Glomerular endothelial cell (primary cell): ENCODE measurements at places on chromosomes 5 and 9. TPM values are rescaled to one million over a fixed set of nuclear protein-coding genes. Genes with fewer than 3 reads are reported as not detected.

The PCDHGA12 gene
- 10.5 and 23.0 TPM in 2 replicates for total RNA-seq

The ASPN gene
- total RNA-seq, result not detected in 2 replicates

The CD14 gene
- 0.23 TPM in 1 of 2 replicates, not detected in the other for total RNA-seq

The SH3RF2 gene
- total RNA-seq, result 4.0 and 6.5 TPM in 2 replicates

The IL4 gene
- not detected in 2 replicates for total RNA-seq

The CCDC69 gene
- total RNA-seq, result 10.6 and 26.1 TPM in 2 replicates

The GNAQ gene
- 36.1 and 55.2 TPM in 2 replicates for total RNA-seq

The STK32A gene
- total RNA-seq, result not detected in 2 replicates

The EFNA5 gene
- 9.1 and 15.6 TPM in 2 replicates for total RNA-seq

The BICD2 gene
- 45.6 and 51.4 TPM in 2 replicates for total RNA-seq

The OMD gene
- not detected in 2 replicates for total RNA-seq

The MORN5 gene
- 3.6 TPM in 1 of 2 replicates, not detected in the other for total RNA-seq

The PTRH1 gene
- total RNA-seq, result 46.5 and 51.4 TPM in 2 replicates

The ARAP3 gene
- 43.5 and 69.0 TPM in 2 replicates for total RNA-seq

The EPB41L4B gene
- 0.88 and 1.8 TPM in 2 replicates for total RNA-seq

The NOL8 gene
- total RNA-seq, result 22.4 and 28.4 TPM in 2 replicates

The SETX gene
- 50.1 and 62.4 TPM in 2 replicates for total RNA-seq

The TICAM2 gene
- 1.8 and 2.0 TPM in 2 replicates for total RNA-seq

The PCDHGB2 gene
- total RNA-seq, result 3.8 and 4.7 TPM in 2 replicates

The PRUNE2 gene
- 7.1 and 9.6 TPM in 2 replicates for total RNA-seq

The PCDHAC1 gene
- 0.06 TPM in 1 of 2 replicates, not detected in the other for total RNA-seq

The DMRTA1 gene
- total RNA-seq, result 0.88 and 1.8 TPM in 2 replicates

The PCDHB5 gene
- 2.5 and 4.1 TPM in 2 replicates for total RNA-seq

The TLE4 gene
- total RNA-seq, result 45.1 and 45.7 TPM in 2 replicates

The PITX1 gene
- not detected in 2 replicates for total RNA-seq

The SPAAR gene
- total RNA-seq, result 8.1 and 16.3 TPM in 2 replicates

The QRFP gene
- total RNA-seq, result not detected in 2 replicates

The NDUFA8 gene
- 49.5 and 88.0 TPM in 2 replicates for total RNA-seq

The ERAP2 gene
- 12.7 and 167 TPM in 2 replicates for total RNA-seq

The CDC20B gene
- 0.23 TPM in 1 of 2 replicates, not detected in the other for total RNA-seq

The SH3GL2 gene
- total RNA-seq, result 3.6 TPM in 1 of 2 replicates, not detected in the other

The PRRT1B gene
- total RNA-seq, result not detected in 2 replicates

The OR1K1 gene
- not detected in 2 replicates for total RNA-seq

The SAP30L gene
- total RNA-seq, result 32.2 and 36.5 TPM in 2 replicates

The PLAC8L1 gene
- not detected in 2 replicates for total RNA-seq

The OSMR gene
- total RNA-seq, result 22.8 and 37.3 TPM in 2 replicates

The PCDHGA8 gene
- total RNA-seq, result 0.92 and 2.3 TPM in 2 replicates
